NCI-H1092 treated with DMSO at 0.1 percent for 48 hours (cell line): ENCODE measurements at places on chromosomes 6 and 20.
A peak's percentile ranks its signal among the peaks of the same experiment; 100 is the strongest.

DNA sequence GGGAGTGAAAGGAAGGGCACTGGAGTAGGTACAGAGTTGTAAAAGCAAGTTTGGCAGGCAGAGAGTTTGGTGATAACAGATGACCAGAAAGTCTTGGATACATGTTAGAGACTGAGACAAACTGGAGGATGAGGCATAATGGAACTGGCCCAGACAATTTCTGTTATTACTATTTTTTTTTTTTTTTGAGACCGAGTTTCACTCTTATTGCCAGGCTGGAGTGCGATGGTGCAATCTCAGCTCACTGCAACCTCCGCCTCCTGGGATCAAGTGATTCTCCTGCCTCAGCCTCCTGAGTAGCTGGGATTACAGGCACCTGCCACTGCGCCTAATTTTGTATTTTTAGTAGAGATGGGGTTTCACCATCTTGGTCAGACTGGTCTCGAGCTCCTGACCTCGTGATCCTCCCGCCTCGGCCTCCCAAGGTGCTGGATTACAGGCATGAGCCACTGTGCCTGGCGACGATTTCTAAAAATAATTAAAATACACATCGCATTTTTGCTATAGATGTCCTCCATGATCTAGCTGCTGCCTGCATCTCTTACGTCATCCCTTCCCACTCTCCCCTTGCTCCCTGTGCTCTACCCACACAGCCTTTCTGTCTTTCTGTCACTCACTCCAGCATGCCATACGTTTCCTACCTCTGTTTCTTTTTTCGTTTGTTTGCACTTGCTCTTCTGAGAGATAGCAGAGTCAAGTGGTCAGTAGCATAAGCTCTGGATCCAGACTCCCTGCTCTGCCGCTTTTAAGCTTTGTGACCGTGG, 23.5 kb downstream of the MAPK14 start:
- DNase-seq, result no peak

GRCh38 chr20:51001430-51002265, 21.3 kb downstream of the KCNG1 start:
- DNase-seq, result no peak

GRCh38 chr6:170080169-170080827, 210.6 kb downstream of the DLL1 start:
- DNase-seq, result no peak

GRCh38 chr6:352896-353470, 38.6 kb upstream of the IRF4 start:
- no peak for DNase-seq

- DNase-seq, result no peak
Observed at GRCh38 chr6:7154341-7155139, 46.8 kb downstream of the RREB1 start.

DNA sequence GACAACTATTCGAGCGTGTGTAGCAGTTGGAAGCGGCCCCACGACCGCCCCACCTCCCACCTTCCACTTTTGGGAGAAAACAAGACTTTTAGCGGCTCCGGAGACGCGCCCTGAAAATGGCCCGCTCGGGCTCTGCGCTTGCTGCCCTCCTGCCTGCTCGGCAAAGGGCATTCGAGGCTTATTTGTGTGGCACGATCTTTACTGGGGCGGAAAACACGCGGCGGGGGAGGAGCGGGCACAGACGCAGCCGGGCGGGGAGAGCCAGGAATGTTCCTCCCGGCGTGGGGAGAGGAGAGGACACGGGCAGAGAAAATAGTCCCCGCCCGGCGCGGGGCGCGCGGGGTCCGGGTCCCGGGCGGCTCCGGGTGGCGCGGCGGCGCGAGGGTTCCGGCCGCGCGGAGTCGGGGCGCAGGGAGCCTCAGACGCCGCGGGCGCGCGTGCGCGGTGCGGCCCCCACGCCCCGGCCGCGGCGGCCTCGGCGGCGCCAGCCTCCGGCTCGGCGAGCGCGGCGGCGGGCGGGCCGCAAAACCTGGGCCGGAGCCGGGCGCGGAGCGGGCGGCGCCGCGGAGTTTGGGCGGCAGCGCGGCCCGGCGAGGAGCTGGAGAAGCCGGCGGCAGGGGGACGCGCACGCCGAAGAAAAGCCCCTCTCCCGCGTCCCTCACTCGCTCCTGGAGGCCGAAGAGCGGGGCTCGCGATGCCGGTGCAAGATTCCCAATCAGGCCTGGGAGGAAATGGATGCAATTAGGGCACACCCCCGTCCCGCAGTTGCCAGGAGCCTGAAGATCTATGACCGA, 90.0 kb upstream of the ARID1B start:
- peak; percentile 89 for DNase-seq

DNA sequence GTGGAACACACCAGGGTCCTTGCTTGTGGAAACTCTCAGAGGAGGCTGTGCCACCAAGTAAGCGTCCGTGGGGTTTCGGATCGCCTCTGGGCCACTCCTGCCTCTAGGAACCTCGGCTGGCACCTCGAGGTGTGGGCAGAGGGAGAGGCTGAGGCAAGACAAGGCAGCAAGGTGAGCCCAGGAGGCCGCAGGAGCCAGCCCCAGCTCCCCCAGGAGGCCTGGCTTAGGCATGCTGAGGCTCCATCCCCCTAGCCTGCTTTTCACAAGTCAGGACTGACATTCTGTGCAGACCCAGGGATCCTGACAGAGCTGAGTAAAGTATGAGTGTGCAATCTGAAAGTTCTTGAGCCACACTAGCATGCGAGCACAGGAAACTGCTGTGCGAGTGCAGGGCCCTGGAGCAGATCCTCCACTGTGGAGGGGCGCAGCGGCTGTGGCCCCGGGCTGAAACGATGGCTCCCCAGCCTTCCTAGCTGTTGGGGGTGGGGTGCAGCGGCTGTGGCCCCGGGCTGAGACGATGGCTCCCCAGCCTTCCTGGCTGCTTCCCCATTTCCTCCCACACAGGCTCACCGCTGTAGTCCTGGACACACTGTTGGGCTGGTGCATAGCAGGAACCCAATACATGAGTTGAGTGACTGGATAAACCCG, 75.2 kb upstream of the CD93 start:
- DNase-seq, result no peak

DNA sequence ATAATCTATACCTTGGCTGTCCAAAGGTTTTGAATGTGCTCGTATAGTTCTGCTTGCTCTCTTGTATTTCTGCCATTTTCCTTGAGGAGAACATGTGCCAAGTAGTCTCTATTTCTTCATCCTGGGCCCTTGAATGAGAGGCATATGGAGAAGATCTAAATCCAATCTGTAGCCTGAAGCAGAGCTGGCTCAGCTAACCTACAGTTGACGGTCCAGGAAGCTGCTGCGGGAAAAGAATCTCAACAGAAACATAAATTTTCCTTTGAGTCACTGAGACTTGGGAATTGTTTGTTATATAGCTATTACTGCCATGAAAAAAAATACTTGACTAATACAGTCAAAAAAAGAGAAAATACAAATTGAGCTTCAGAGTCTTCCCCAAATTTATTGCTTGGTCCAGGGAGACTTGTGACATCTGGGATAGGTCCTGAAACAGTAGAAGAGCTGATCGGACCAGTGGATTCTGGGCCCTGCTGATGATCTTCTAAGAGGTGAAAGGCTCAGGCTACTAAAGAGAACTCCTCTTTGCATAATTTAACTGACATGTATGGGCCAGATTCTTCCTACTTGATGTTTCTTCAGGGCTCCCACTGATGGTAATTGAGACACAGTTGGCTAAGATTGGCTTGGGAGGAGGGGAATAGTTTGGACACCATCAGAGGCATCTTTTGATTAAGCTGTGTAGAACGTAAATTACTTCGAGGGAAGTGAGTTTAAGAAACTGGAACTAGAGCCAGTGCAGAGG, 29.9 kb upstream of the PLCB4 start:
- no peak for DNase-seq

- no peak for DNase-seq
Observed at GRCh38 chr20:40592941-40593340, 96.1 kb downstream of the MAFB start.

- peak; percentile 13 for DNase-seq
Observed at GRCh38 chr20:57438552-57438951, 47.4 kb downstream of the RBM38 start.

DNA sequence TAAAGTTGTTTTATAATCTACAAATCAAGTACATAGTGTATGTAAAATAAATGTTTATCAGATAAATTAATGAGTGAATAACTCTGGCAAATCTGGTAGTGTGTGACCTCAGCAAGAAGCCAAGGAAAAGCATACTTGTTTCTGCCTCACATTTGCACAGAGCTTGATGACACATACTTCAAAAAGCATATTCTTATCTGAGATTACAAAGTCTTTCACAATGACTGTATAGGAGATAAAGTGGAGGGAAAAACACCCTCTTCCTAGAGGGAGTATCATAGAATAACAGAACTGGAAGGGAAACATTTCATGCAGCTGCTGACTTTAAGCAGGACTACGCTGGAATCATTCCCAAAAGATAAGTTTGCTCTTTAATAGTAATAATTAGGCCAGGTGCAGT, 28.1 kb upstream of the AKAP7 start:
- DNase-seq, result no peak

DNA sequence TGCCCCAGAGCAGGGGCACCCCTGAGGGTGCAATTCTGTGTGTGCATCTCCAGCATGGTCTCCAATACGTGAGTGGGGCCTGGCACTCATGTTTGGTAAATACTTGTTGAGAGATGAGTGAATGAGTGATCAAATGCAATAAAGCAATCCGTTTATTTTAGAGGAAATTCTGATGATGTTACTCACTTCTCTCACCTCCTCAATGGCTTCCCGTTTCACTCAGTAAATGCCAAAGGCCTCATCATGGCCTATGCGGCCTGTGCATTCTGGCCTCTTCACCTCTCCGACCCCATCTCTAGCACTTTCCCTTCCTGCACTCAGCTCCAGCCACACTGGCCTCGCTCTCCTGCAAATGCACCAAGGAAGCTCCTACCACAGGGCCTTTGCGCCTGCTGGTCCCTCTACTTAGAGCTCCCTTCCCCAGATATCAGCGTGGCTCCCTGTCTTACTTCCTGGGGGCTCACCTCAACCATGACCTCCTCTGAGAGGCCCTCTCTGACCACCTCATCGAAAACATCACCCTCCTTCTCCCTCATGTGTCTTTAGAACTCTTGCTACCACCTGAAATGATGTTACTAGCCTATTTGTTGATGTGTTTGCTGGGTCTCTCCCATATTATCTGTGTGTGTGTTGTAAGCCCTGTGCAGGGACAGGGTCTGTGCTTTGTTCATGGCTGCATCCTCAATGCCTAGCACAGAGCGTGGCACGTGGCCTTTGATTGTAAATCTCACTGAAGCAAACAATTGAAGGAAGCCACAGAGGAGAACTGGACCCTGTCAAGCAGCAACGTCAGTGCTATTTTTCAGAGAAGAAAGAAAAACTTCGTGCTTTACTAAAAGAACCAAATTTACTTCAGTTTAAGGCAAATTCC, 42.6 kb downstream of the RAB44 start:
- no peak for DNase-seq

DNA sequence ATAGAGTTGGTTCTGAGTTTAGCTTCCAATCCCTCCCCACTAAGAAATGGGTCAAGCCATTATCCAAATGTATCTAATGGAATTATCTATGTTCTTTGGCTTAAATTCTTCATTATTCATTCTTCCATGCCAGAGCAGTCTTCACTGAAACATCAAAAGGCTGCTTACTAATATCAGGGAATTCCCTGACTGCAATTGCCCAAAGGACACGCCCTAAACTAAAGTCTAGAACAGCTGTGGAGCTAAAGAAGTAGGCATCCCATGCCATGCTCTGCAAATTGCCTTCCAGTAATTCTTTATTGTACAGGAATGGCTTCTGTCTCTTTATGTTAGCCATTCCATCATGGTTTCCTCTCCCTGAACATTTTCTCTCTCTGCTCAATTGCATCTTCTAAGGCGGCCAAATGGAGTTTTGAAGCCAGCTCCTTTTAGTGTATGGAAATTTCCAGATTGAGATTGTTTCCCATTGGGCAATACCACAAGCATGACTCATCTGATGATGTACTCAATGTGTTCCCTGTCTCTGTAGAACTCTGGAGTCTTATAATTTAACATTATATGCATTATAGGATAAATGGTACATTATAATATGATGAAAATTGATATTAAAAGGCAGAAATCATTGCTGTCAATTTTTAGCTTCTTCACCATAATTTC, 28.8 kb upstream of the TSHZ2 start:
- DNase-seq, result no peak

DNA sequence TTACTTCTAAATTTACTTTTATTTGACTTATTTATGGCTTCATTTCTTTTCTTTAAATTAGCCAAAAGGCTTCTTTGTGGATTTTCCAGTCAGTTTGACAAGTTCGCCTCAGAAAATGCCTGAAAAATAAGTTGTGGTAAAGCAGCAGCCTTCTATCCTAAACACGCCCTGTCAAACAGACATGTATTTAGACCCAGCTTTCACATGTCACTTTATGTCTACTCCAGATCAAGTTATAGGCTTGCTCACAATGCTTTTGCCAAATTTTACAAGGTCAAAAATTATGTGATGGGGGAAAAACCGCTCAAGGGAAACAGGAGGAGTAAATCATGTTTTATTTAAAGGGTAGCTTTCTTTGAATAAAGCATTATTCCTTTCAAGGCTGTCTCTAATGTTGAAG, 615.0 kb downstream of the HDGFL1 start:
- no peak for DNase-seq

GRCh38 chr20:53706466-53707370, 113.1 kb upstream of the ZNF217 start:
- DNase-seq, result no peak

DNA sequence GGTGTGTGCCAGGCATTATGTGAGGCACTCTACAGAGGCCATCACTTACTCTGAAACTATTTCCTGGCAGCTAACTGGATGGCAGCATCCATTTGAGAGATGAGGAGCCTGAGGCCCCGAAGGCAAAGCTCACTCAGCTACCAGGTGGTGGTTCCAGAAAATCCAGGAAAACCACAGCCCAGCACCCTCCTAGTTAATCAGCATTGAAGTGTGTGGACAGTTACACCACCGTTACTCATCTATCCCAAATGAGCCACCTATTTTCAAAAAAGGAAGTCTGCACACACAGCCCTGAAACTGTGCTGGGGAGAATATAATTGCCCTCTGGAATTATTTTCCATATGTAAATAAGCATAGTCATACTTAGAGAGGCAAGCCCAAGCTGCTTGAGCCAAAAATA, 67.4 kb downstream of the CNBD2 start:
- DNase-seq, result no peak

DNA sequence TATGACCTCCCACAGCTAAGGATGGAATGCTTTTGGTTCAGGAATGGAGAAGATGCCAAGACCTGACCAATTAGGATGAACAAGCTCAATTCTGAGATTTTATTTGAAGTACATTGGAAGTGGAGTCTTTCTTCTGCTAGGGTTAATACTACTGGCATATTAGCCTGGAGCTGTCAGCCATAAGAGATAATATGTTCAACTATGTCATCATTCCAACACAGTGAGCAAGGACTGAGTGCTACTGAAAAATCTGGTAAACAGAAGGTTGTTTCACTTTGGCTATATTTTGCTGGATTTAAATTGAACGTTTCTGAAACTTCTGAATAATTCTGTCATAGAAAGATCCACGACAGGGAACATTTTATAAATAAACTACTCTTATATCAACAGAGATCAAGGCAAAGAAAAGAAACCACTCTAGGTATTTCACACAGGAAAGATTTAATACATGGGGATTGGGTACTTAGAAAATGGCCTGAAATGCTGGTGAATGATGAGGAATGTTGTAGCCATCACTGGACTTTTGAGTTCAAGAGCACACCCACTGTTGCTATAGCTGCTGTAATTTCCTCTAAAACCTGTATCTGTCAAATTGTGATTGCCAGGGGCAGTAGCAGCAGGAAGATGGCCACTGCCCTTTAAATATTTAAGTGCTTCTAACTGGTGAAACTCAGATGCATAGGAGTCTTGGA, 200.5 kb downstream of the PLCB4 start:
- DNase-seq, result no peak
